ENCODE measurements at places on chromosomes 11 and 22. TPM values are rescaled to one million over a fixed set of nuclear protein-coding genes. Genes with fewer than 3 reads are reported as not detected.
A peak's percentile ranks its signal among the peaks of the same experiment; 100 is the strongest.

GAB4 gene
- total RNA-seq = not detected

FOLR2 gene
- 9.4 TPM for total RNA-seq

OR51A2 gene
- not detected for total RNA-seq

STK33 gene
- 17.0 TPM for total RNA-seq

OR8G1 gene
- total RNA-seq = not detected

- DNase-seq = peak; percentile 86
Observed at GRCh38 chr11:111400595-111400994, 21.5 kb upstream of the POU2AF1 start.

GRCh38 chr22:47010211-47010610 is 247.8 kb downstream of the TBC1D22A start:
- DNase-seq = no peak

- no peak for DNase-seq
Observed at GRCh38 chr22:42277988-42278776, 7.7 kb upstream of the TCF20 start.

DNA sequence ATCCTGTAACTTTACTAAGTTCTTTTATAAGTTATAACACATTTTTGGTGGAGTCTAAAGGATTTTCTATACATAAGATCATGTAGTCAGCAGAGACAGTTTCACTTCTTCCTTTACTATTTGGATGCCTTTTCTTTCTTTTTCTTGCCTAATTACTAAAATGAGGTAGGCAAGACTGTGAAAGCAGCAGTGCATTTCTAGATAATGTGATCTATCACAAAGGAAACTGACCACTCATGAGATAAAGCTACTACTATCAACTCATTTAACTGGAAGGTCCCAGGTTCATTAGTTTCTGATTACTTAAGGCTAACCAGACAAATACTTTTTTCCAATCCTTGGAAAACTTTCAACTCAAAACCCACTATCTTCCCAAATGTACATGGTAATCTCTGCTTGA is 196.2 kb upstream of the E2F8 start:
- peak; percentile 46 for DNase-seq

DNA sequence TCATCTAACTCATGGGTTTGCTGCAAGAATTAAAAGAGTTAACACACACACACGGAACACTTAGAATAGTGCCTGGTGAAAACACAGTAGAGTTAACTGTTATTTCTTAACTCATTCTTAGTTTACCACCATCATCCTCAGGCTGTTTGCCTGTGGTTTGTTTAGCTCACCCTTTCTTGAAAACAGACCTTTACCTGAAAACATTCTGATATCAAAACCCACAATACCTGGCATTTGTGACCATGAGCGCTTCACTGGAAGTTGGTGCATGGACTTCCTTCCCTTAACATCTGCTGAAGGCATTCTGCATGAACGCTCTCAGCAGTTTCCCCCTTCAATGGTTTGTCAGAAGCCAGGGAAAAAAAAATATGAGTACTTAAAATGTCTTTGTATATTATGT is 256.0 kb downstream of the ETS1 start:
- DNase-seq = no peak

DNA sequence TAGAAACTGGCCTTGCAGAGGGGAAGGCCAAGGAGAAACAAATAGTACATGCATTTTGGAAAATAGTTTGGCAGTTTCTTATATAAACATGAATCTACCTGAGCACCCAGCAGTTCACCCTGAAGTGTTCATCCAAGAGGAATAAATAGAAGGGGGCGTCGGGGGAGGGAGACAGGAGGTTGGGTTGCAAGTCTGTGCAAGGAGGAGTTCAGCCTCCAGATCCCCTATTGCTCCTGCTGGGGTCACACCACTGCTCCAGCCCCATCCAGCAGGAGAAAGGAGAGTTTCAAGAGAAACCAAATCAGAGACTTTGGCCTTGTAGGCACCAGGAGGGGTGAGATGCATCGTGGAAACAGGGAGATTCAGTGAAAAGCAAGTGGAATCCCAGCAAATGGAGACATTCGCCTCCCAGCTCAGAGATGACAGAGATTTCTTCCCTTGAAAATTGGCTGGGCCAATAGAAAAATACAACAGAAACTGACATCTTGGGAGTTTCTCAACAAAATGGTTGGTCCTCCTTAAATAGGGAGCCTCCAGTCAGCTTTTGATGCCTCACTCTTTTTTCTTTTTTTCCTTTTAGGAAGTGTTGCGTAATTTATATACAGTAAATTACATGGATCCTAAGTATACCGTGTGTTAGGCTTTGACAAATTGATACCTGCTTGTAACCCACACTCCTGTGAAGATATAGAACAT is 34.1 kb downstream of the OTOG start:
- no peak for DNase-seq

GRCh38 chr11:96337541-96338431 is 5.2 kb downstream of the MAML2 start:
- no peak for DNase-seq

DNA sequence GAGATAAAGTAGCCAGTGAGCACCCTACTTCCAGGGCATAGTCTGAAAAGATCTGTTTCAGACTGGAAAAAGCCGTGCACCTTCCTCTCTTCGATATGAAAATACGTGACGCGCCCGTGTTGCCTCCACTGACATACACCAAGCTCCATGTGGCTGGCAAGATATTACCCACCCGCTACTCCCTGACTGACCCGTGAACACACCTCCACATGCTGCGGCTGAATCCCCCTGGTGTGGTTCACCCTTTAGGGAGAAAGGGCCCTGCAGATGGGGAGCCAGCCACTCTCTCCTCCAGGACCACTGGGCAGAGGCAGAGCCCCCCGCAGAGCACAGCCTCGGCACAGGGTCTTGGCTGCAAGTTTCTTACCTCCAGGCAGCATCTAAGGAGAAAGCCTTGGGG is 245.0 kb downstream of the BRD1 start:
- no peak for DNase-seq

DNA sequence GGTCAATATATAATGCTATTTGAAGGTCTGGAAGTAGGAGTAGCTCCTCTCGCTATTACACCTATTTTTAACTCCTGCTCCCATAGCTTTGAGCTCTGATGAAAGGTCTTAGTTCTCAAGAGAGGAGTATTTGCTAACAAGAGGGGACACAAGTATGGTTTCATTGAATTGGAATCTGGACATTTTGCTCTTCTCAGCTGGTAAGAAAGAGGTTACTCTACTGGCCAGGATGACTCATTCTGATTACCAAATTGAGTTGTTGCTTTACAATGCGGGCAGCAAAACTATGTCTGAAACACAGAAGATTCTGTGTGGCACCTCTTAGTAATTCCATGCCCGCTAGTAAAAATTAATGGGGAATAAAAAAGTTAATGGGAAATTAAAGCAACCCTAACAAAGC is 63.6 kb upstream of the EP300 start:
- DNase-seq = no peak

DNA sequence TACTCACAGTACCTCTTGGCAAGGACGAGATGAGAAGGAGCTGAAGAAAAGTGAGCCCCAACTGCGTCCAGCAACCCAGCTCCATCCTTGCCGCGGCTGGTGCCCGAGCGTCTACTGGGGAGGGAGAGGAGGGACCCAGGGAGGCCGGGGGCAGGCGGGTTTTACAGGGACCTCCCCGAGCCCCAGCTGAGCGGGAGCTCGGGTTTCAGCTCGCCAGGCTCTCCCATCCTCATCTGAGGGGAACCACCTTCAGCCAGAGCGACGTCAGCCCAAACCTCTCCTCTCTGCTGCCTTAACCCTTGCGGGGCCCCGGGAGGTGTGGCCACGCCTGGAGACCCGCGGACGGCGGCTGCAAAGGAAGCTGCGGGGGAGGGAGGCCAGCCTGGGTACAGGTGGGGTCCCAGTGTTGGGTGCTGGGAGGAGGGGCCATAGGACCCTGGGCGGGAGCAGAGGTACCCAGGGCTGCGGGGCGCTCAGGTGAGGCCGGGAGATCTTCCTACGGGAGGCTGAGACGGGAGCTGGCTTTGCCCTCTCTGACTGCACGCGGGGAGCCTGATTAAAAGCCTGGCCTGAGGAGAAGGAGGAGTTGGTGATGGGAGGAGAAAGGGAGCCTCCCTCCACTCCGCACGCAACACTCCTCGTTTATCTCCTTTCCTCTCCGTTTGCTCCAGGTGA is at the start of gene PAMR1:
Gene PAMR1, minus strand, starts transcription at position 116 of the 675 bp plus-strand sequence. Its CDS starts 31 bp downstream, at position 85.
- DNase-seq = no peak

GRCh38 chr11:110128161-110128560 is 35.0 kb downstream of the ZC3H12C start:
- no peak for DNase-seq

DNA sequence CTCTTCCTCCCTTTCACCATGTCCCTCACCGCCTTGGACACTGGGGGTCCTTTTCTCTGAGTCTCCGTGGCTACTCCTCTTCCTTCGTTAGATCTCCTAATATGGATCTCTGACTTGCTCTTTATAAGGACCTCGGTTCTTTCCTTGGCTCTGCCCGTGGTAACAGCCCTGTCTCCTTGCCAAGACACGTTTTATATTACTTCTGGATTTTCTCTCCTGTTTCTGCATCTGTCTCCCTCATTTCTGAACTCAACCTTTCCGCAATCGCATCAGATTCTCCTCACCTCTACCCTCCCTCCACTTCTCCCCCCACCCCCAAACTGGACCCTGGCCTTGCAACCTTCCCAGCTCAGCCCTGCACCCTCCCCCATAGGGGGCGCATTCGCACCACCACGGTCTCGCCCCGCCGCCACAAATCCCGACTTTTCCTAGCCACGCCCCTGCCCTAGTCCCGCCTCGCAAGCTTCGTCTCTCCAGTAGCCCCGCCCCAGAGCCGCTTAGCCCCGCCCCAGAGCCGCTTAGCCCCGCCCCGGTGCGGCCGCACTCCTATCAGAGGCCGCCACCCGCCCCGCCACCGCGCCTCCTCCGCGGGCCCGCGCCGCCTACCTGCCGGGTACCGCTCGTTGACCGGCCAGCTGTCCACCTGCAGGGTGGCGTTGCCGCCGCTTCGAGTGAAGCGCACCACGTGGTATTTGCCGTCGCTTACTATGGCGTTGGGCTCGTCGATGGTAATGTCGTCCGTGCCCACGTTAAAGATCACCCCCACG is 39.0 kb downstream of the SLC22A12 start:
- DNase-seq = no peak

DNA sequence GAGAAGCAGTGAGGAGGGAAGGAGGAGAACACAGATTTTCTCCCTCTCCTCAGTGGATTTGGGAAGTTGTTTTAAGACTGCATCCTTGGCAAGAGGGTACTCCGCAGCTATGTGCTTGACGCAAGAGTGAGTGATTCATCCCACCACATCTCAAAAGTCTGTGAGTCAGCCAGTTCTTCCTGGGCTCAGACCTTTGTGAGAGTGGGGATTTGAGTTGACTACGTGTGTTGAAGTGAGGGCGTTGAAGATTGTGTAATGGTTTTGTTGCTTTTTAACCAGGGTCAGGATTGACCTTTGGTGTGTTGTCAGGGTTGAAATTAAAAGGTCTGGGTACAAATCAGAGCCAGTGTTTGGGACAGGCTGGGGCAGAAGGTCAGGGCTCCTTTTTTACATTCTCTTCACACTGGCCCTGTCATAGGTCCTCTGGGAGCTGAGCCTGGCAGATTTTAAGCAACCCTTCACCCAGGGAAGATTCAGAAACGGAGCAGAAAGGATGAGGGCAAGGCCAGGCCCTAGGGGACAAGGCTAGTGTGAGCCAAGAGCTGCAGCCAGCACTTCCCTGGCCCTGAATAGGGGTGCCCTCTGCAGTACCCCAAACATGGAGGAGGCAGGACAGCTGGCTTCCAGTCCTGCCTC is 4.2 kb upstream of the C11orf86 start:
- no peak for DNase-seq

DNA sequence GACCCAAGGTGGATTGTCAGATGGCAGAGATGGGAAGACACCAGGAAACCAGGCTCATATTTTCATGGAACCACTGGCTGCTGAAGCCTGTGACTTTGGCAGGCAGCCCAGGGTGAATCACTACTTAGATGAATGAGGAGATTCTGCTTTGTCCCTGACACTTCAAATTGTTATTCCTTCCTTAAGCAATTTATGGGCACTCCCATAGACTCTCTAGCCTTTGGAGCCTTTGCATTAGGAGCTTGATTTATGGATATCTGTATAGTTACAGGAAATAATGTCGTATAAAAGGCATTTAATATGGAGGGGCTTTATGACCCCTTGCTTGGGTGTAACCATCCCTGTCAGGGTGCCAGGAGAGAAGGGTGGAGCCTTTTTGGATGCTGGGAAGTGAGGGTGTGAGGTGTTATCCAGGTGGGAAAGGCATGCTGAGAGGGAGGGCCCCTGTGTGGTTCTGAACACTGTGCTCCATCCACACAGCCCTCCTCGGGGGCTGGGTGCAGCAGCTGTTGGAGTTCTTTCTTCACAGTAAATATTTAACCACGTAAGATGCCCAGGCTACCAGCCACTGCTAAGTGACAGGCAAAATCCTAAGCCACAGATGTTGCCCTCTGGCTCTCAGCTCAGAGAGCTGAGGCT is 35.3 kb downstream of the IL18 start:
- DNase-seq = no peak

GRCh38 chr11:33560729-33561128 is 139.9 kb downstream of the C11orf91 start:
- no peak for DNase-seq

GRCh38 chr11:43937434-43938411 is 4.7 kb upstream of the C11orf96 start:
- DNase-seq = no peak

GRCh38 chr11:65278356-65278755 is 16.6 kb downstream of the POLA2 start:
- no peak for DNase-seq

GRCh38 chr22:30310881-30311771 is 15.6 kb downstream of the TBC1D10A start:
- no peak for DNase-seq

DNA sequence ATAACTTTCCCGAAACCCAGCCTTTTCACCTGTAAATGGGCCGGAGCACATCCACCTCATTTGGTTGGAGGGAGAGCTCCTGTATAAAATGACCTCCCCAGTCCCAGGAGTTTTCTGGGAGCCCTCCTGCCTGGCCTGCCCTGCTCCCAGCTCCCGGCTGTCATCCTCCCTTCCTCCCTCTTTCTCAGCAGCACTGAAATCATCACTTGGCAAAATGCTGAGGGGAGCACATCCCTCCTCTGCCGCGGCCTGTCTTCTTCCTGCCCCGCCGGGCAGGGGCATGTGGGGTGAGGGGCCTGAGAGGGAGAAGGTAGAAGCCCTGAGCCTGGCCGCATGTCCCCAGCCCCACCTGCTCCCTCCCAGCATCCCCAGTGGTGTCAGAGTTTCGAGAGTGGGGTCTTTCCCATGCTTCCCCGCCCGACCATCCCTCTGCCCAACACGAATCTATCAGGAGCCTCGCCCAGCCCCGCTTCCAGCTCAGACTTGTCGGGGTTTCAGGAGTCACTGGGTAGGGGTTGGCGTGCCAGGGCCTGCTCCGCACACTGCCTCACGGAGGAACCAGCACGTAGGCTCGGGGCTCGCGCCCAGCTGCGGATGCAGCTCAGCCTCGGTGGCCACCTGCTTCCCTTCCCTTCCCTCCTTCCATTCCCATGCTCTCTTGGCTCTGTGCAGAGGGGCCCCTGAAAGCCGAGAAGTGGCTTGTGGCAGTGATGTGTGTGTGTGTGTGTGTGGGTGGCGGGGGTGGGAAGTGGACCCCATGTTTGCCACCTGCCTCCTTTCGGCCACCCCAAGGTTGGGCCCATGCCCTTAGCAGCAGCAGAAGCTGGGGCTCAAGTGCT is 37.1 kb downstream of the NECTIN1 start:
- DNase-seq = no peak

GRCh38 chr11:110962921-110963320 is 250.7 kb upstream of the ARHGAP20 start:
- DNase-seq = no peak
